ENCODE measurements at places on chromosomes 5 and 9. TPM values are rescaled to one million over a fixed set of nuclear protein-coding genes. Genes with fewer than 3 reads are reported as not detected.

DNA sequence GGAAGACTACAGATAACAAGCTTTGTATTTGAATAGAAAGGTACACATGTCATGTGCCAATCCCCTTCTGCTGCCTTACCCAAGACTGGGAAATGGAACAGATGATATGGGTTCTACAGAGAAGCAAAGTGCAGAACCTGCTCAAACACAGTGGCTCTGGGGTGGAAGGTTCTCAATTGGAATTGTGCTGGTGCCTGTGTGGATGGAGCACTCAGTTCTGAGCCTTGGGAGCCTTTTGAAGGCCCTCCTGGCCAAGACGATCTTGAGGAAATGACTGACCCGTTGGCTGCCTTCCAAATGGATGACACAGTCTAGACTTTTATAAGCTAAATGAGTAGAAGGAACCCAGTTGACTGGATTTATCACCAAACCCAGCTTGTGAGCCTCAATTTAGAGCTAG lies 4.2 kb upstream of the PRSS3 start:
- no peak for DNase-seq

DNA sequence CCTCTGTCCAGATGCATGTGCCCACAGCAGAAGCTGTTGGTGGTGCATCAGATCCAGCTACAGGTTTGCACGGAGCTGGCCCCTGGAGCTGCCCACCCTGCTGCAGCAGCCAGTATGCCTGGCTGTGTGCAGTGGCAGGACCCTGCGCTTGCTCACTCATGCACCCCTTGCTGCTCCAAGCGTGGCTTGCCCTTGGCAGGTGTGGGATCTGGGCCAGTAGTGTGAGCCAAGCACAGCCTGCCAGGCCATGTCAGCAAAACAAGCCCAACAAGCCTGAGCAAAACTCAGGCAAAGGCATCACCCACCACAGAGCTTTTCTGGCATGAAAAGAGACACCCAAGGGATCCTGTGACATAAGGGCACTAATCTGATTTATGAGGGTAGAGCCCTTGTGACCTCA lies 18.3 kb upstream of the ECPAS start:
- peak; percentile 18 for DNase-seq

DNA sequence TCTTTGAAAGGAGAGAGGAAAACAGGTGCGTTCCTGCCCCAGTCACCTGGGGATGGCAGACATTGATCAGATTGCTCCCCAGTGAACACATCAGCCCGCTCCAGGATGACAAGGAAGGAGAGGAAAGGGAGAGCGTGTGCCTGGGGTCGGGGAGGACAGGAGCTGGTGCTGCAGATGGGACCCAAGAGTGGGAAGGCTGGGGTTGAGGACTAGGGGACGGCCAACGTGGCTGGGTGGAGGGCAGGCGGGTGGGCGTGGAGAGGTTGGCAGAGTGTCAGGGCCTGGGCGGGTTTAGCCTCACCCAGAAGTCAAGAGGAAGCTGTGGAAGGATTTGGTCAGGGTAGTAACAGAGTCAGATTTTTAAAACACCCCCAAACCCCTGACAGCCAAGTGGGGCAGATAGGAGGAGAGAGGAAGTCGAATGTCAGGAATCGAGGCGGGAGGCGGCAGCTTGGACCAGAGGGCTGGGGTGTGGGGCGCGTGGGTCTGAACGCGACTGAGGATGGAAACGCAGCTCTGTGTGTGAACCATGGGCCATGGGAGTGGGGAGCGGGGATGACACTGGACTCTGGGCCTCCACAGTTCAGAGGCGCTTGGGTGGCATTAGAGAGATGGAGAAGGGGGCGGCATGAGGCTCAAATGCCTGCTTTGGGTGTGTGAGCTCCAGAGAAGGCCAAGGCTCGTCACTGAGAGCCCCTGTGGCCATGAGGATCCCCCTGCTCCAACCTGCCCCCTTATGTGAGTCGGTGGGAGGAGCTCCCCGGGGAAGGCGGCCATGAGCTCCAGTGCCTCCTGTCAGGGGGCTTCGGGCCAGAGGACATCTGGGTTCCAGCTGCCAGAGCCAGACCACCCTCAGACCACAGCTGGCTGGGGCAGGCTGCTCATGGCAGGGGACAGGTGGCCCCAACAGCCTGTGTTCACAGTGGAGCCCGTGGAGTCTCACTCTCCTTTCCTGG lies 24.6 kb downstream of the LAMC3 start:
- DNase-seq = no peak

GRCh38 chr9:36461323-36461722 lies 61.3 kb upstream of the RNF38 start:
- peak; percentile 66 for DNase-seq

The CACFD1 gene
- 11.1 TPM for total RNA-seq

- no peak for DNase-seq
Measured at GRCh38 chr5:2569774-2570542, 181.5 kb downstream of the IRX2 start.

Data from muscle of leg (tissue), 16 donors.